ENCODE measurements at places on chromosomes 7 and 10.

DNA sequence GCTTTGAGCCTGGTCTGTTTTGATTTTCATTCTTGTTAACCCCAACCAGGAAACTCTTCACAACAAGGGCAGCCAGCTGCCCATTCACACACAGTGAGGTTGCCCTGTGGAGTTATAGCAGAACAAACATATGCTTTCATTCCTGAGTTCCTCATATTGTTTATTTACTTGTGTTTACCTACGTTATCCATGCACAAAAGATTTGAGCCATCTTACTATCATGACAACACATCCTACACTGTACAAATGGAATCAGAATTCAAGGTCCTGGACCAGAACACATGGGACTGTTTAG lies 21.7 kb upstream of the BMPER start:
- DNase-seq, result no peak

GRCh38 chr10:14684354-14684753 lies 90.3 kb downstream of the FAM107B start:
- DNase-seq, result no peak

GRCh38 chr10:132612571-132613504 lies 75.3 kb downstream of the INPP5A start:
- no peak for DNase-seq

- DNase-seq, result no peak
Observed at GRCh38 chr7:21690705-21691104, 147.9 kb downstream of the DNAH11 start.

- no peak for DNase-seq
Observed at GRCh38 chr7:134845461-134845860, 66.0 kb downstream of the CALD1 start.

DNA sequence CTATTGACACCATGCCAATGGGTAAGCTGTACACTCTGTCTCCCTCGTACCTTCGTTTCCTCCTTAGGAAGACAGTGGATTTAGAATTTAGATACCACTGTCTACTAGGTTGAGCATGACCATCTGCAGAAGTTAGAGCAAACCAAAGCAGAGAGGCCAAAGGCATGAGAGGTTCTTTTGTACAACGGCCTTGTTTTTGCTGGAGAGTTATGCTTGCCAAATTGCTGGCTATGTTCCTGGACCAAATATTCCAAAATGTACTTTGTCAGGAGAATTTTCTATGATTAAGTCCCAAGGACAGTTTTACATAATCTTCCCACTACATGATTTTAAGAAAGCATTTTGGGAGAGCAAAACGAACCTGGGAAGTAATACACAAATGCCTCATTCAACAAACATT lies 47.9 kb upstream of the PLCE1 start:
- DNase-seq, result no peak

- DNase-seq, result no peak
Observed at GRCh38 chr7:46054272-46054671, 133.2 kb upstream of the IGFBP3 start.

DNA sequence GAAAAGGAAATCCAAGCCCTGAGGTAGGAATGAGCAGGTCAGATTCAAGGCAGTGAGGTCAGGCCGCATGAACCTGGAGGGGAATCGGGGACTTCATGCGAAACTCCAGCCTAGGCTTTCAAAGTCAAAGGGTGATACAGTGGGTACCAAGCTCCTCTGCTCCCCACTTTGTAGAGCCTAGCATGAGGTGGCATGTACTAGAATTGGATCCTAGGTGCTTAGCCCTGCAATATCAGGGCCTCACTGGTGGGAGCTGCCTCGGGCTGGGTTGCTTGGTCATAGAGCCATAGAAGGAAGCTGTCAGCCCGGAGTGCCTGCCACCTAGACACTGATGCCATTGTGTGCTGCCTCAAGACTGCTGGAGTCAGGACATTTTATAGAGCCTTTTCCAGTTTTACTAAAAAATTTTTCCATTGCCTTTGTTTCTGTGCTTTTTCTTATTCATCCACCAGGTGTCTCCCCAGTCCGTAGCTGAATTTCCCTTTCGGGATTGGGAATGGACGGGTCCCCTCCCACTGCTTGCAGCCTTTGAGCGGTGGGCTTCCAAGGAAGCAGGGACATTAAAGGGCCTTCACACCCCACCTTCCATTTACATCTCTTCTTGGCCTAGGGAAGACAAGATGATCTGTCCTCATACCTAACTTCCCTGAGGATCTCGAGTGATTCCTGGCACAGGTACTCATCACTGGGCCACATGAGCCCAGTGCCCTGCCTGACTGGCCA lies 5.5 kb upstream of the LZTS2 start:
- no peak for DNase-seq

DNA sequence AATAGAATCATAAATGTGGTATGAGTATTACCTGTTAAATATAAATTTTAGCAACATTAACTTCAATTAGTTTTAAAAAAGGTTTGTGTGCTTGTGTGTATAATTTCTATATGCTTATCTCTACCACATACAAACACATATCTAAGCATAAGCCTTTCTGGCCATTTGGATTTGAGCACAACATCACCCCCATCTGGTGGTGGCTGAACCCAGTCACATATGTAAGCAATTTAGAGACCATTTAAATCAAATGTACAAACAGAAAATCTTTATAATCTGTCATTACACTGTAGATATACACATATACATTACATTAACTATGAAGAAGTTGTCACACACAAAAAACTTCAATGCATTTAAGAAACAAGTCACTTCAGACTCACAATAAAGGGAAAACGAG lies 31.7 kb downstream of the GPR22 start:
- no peak for DNase-seq

- no peak for DNase-seq
Observed at GRCh38 chr7:30032310-30033125, 4.3 kb downstream of the PLEKHA8 start.

GRCh38 chr10:67912331-67912946 lies 28.0 kb downstream of the SIRT1 start:
- DNase-seq, result no peak

GRCh38 chr10:117646718-117647117 lies 104.2 kb downstream of the EMX2 start:
- no peak for DNase-seq

DNA sequence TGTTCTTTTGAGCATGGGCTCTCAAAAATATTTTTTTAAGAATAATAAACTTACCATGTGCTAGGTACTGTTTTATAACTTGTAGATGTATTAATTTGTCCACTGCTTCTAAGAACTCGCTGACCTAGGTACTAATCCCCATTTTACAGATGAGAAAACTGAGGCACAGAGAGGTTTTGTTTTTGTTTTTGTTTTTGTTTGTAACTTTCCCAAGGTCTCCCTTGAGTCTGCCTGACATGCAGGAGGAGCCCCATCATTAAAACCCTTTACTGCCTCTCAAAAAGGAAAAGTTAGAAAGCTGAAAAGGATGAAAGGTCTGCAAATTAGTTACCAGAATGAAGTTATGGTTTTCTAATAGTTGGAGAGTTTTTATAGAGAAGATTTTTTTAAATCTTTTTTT lies 38.5 kb upstream of the AGBL3 start:
- DNase-seq, result no peak
